ENCODE measurements at places on chromosomes 7 and 10. TPM values are rescaled to one million over a fixed set of nuclear protein-coding genes. Genes with fewer than 3 reads are reported as not detected.

DNA sequence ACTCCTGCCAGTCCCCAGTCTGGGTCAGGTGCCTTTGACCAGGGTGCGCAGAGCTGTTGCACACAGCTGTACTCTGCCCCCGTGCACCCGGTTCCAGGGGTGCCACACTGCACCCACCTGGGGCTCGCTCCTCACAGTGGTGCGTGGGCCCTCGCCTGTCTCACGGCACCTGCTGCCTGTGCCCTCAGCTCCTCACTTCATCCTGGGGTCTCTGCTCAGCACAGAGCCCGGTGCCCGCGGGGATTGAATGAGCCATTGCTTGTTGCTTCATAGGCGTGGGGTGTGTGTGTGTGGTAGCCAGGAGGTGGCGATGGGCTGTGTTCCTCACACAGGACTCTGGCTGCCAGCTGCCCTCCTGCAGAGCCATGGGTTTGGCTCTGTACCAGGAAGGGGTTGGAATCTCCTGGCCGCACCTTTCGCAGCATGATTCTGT lies 18.5 kb downstream of the EIF3B start:
- no peak for DNase-seq

DNA sequence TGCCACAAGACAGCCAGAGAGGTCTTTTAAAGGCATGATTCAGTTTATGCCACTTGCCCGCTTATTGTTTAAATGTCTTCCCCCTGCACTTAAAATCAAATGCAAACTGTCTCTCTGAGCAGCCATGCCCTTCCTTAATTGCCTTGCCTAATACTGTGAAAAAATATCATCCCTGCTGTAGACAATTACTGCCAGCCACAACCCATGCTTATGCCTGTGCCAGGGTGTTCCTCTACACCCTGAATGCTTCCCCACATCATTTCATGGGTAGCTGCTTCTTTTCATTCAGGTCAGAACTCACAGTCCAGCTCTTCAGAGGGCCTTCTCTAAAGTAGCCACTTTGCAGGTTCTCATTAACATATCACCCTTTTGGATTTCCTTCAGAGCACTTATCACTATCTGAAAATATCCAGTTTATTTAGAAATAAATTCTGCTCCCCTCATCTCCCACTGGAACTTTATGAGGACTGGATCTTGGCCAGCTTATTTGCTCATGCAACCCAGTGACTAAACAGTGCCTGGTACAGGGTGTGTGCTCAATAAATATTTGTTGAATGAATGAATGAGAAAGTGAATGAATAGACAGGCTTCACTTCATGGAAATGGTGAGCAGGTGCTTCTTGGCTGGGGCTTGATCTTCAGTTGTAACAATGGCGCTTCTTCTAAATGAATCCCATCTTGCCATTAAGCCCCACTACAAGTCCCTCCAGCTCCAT lies 162.4 kb upstream of the MDFIC start:
- DNase-seq = no peak

DNA sequence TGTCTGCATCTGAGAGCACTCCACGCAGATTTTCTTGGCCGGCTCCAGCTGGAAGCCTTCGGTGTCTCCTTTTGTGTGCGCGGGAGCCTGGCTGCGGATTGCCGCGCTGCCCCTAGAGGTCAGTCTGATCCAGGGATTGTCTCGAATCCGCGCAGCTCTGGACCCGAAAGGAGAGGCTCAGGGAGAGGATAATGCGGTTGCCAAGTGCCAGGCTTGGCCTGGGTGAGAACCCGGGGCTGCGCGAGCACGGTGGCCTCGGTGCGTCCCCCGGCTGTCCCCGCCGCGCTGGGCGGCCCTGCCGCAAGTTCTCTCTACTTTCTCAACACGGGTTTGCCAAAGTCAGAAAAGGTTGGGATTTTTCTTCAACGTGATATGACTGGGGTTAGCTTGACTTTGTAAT lies 140.9 kb downstream of the ADCYAP1R1 start:
- DNase-seq = peak; percentile 87

- no peak for DNase-seq
These were observed 1.8 kb downstream of the CCDC186 start for GRCh38 chr10:114172216-114172615.

GRCh38 chr7:28954471-28954870 lies 3.7 kb downstream of the TRIL start:
- DNase-seq = no peak

DNA sequence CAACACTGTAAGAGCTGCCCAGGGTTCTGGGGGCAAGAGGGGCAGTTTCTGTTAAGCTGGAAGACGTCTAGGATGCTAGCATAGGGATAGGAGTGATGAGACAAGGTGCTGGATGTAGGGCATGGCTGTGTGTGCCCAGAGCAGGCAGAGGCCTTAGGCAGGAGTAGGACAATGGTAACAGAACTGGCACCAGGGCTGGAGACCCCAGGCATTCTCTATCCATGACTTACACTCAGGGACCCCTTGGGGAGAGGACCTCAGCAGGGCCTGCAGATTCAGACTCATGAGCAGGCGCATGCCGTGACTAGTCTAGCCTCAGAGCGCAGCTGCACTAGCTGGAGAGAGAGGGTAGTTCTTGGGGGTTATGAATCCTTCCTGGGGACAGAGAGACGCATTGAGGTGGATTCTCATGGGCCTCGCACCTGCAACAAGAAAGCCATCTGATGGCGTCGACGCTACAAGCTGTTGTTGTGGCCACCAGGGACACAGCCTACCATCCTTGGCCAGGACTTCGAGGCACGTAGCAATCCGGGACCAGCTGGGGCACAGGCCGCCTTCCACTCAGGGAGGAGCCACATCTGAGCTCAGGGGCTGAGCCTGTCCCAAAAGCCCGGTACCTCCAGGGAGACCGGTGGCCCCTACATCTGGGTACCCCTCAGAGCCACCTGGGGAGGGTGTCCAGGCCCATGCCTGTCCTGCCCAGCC lies 474.1 kb downstream of the PTPRN2 start:
- no peak for DNase-seq

- DNase-seq = no peak
These were observed 72.0 kb upstream of the MTPN start for GRCh38 chr7:136049117-136049516.

- peak; percentile 66 for DNase-seq
These were observed 588 bp downstream of the GLI3 start for GRCh38 chr7:42236266-42236975.

GRCh38 chr10:113475381-113475807 lies 77.5 kb upstream of the HABP2 start:
- no peak for DNase-seq

DNA sequence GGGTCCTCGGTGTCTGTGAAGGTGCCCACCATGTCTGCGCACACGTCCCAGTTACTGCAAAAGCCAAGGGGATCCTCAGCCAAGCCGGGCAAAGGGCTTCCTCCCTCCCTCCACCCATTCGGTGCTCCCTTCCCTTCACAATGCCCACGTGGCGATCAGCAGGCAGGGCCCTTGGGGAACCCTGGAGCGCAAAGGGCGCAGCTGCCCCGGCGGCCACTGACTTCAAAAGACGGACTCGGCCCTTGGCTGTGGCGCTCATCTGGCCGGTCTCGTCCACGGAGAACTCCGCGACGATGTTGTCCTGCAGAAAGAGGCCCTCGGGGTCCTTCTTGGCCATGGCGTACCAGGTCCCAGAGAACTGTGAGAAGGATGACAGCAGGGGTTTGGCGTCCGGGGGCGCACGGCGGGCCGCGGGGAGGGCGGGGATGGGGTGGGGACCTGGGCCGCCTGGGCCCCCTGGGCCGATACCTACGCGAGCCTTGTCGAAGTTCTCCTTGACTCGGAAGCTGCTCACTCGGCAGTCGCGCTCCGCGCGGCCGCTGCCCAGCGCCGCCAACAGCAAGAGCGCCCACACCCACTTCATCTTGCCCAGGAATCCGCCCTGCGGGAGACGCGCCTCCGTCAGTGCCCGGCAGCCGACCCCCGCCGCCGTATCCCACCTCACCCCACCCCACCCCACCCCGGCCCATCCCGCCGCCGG lies 439 bp downstream of the RBP4 start:
- DNase-seq = peak; percentile 29

DNA sequence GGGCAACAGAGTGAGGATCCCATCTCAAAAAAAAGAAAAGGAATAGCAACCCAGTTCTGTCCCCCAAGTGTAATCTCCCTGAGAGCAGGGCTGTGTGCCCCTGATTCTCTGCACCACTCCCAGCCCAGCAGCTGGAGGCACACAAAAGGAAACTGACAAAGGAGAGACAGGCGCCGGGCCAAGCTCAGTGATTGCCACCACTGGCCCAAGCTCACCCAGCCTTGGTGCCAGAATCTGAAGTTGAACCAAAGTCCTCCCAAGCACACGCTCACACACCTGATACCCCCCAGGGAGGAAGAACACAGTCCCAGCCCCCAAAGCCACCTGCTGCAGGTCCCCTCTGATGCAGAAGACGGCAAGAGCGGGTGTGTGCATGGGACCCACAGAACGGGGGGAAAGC lies 50.3 kb downstream of the TNRC18 start:
- no peak for DNase-seq

DNA sequence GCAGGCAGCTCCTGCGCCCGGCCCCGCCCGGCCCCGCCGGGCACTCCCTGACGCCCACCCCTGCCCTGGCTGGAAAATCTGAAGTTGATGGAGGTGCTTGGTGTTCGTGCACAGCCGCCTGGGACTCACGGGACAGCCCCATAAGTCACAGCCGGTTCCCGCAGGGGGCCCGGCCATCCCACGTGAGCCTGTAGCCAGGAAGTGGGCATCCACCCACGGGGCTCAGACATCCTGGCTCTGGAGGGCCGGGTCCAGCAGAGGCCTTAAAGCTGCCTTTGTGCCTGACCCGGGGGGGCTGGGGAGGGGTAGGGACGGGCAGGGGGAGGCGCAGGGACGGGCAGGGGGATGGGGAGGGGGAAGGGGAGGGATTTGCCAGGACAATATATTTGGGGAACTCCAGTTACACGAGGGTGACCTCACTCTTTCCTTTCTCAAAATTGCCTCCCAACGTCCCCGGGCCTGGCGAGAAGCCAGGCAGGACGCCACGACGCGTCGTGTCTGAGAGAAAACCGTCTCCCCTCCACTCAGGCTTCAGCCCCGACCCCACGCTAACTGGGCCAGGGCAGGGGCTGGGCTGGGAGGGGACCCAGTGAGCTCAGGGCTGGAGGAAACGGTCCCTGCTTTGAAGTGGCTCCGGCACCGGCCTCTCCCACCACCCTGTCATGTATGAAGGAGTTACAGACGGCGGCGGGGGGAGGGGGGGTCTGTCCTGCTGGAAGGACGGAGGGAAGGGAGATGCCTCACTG lies 82.1 kb upstream of the PDGFA start:
- DNase-seq = no peak

DNA sequence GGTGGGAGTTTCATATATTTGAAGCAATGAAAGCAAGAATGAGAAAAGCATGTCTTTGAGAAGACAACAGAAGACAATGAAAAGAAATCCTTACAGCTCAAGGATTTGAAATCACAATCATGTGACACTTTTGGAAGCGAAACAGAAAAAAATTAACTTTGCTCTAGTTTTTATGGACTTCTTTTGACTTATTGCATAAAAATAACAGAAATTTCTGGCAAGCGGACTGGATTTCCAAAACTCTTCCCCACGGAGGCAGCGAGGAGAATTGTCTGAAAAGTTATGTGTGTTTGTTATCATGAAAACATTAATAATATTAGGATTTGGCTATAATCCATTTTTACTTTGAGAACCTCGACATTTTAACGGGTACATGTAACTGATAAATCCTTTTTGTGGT lies 223.3 kb downstream of the LRMDA start:
- no peak for DNase-seq

DNA sequence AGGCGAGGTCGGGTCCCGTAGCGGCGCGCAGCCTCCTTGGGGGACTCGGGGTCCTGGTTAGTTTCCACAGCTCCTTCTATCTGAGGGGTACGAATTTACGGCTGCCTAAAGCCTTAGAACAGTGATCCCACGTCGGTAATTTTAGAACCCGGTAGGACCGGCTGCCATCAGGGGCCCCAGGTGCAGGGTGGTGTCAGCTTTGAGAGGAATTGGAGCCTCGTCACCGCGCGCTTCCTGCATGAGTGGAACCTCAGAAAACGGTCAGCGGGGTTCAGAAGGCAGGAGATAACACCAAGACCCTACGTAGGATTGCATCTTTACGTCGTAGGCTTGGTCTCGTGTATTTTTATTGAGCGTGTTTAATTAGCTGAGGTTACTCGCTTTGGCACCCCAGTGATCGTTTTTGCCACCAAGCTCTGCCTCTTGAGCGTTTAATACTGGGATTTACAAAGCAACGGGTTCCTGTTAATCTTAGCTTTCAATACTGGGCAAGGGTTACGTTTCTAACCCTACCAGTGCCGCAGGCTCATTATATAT lies 443 bp downstream of the RNF32 start:
- no peak for DNase-seq

DNA sequence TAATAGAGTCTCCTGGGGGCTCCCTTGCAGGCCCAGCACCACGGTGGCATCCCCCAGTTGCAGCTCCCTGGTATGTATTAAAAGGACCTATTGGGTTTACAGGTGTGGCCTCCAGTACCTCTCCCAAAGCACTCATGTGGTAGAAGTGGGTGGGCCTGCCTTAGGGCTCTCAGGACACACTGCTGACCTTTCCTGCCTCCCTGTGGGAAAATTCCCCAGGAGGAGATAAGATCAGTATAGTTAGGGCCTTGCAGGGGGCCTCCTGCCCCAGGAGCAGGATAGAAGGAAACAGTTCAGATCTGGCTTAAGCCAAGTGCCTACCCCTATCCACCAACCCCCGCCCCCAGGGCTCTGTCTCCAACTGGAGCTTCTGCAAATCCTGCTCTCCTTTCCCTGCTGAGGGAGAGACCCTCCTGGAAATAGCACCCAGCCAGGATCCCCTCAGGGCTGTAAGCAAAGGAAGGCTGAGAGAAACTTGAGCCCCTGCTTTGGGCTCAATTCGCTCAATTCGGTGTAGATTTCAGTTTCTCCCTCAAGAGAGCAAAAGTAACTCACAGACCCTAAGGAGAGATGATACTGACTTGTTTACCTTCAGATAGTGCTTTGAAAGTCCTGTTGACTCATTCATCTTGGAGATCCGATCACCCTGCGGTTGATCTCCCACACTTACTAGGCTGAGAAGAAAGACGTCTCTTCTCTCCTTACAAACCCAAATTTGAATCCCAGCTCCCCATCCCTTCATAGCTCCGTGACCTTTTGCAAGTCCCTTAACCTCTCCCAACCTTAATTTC lies 130.6 kb downstream of the WDR11 start:
- no peak for DNase-seq

DNA sequence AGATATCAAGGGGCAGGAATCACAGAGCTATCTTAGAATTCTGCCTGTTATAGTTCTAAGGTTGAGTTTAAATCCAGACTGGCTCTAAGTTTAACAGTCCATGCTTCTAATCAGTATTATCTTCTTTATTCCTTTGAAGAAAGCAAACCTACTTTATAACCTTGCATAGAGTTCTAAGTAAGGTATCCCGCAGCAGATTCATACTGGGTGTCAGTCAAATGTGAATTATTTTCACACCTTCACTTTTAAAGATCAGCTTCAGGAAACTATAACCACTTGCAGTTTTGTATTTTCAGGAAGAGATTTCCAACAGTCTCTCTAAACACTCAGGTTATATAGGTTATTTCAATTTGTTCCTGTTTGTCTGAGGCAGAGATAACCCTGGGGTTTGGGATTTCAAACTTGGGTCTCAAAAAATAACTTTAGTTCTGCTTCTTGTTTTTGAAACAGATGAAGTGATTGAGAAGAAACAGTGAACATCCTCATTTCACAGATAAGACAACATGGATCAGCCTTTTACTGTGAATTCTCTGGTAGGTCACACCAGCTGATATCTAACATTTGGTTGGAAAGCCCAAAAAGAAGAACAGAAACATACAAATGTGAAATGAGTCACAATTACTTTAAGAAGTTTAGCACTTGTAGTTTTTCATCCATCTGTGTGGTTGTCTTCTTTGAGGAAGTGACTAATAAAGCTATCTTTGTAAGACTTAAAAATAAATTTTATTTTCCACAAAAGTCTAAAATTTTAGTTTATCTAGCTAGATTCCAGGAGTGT lies 21.4 kb downstream of the STAMBPL1 start:
- no peak for DNase-seq

AOAH gene
- not detected for total RNA-seq

Measured in glutamatergic neuron (in vitro differentiated cells).